ENCODE measurements at places on chromosomes 16 and 17. TPM values are rescaled to one million over a fixed set of nuclear protein-coding genes. Genes with fewer than 3 reads are reported as not detected.

The CES4A gene
- 3.4 TPM for total RNA-seq

The ABCC6 gene
- total RNA-seq = 0.99 TPM

The PPP1R27 gene
- total RNA-seq = not detected

The KRTAP16-1 gene
- total RNA-seq = not detected

The CHST5 gene
- total RNA-seq = 0.16 TPM

The PIRT gene
- total RNA-seq = not detected

The CRYBA1 gene
- total RNA-seq = not detected

The IQCK gene
- 10.5 TPM for total RNA-seq

The ALOXE3 gene
- 10.0 TPM for total RNA-seq

The CACNG4 gene
- total RNA-seq = 13.4 TPM

The AOC2 gene
- 1.8 TPM for total RNA-seq

The FAHD1 gene
- total RNA-seq = 49.0 TPM

The RNF222 gene
- not detected for total RNA-seq

The TNP2 gene
- not detected for total RNA-seq
